ENCODE measurements at places on chromosomes 7 and 10.
A peak's percentile ranks its signal among the peaks of the same experiment; 100 is the strongest.

GRCh38 chr7:130272381-130273080, 5.9 kb downstream of the CPA2 start:
- no peak for DNase-seq

- no peak for DNase-seq
These were observed 36.4 kb downstream of the CPVL start for GRCh38 chr7:29109899-29110298.

- no peak for DNase-seq
These were observed 24.7 kb downstream of the UNC5B start for GRCh38 chr10:71236822-71237682.

DNA sequence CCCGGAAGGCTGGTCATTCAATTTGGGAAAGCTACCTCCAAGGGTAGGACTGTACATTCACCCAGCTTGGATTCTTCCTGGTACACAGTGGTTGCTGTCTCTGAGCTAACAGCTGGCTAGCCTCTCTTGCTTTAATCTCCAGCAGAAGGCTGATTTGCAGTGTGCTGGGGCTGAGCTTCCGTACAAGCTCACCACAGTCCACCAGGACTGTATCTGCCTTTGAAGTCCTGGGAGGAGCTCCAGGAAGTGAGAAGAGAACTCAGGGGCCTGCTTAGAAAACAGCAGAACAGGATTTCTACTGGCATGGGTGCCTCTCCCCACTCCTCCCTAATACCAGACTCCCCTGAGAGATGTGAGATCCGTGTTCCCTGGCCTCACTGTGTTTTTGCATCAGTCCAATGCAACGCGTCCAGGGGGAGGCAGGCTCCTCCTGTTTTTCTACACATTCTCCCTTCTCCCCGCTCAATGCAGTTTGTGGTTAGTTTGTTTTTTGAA, 6.6 kb downstream of the AFAP1L2 start:
- no peak for DNase-seq

GRCh38 chr10:84499846-84500245, 171.5 kb downstream of the CCSER2 start:
- no peak for DNase-seq

DNA sequence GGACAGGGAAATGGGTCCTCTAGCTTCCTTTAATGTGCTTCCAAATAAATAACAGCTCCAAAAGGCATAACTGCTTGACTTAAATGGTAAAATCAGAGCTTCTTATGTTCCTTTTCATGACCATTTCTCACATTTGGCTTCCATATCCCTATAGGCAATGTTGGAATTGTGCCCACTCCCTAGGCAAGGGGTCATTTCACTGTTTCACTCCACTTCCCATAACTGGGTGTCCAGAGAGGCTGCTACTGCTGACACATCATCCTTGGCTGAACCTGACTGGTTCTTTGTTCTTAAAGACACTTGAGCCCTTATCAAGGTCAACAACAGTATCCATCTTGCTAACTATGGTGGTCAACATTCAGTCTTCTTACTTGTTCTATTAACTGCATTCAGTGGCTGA, 37.1 kb downstream of the PRTFDC1 start:
- no peak for DNase-seq

- DNase-seq, result no peak
These were observed 176.2 kb upstream of the CHRM2 start for GRCh38 chr7:136692221-136692620.

DNA sequence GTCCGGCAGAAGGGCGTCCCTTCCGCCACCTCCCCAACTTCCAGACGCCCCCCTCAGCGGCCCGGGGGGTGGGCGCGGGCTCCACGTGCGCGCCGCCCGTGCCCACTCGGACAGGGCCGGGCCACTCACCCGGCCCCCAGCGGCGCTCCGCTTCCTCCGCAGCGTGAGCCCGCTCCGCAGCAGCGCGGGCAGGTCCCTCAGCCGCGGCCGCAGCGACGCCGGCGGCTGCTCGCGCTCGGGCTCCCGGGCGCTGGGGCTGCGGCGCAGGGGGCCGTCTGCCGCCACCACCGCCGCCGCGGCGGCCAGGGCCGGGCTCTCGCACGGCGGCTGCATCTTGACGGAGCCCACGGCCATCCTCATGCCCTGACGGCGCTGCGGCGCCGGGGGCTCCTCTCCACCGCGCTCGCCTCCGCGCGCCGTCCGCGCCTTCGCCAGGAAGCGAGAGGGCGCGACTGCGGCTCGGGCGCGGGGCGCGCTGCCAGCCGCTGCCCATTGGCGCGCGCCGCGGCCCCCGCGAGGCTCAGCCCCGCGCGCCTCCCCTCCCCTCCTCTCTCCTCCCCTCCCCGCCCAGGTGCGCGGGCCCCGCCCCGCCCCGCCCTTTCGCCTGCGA, at the start of gene RAPGEF5:
Gene RAPGEF5 (minus strand): TSS at position 454 of the 610 bp plus-strand sequence. CDS start 94 bp downstream, at position 360.
- no peak for DNase-seq

DNA sequence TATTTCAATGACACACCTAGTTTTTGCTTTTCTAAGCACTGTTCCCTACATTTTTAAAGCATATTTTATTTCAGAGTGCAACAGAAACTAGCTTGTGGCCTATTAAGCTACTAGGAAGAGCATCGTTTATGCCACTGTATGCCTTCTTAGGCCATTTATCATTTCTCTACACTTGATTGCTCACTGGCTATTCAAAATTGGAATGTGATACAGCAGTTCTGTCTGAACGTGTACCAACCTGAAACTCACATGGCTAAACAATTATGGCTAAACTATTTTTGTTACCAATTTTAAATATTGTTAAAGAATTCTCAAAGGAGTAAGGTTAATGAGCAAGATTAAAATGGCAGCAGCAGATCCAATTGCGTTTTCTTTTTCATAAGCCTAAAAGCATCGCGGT, 105.2 kb downstream of the GSAP start:
- no peak for DNase-seq

DNA sequence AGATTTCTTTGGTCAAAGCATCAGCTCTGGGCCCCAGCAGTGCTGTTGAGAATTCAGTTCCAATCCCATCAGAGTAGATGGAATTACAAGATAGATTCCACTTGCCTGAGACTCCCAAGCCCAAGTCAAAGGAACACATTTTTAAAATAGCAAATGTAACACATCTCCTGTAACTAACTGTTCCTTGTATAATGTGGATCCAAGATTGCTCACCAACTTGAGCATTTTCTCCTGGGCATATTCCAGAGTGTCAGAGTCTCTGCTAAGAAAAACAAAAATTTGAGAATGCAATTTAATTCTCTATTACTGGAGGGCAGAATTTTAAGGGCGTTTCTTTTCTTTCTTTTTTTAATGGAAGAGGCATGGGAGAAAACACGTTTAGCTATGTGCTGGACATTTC, 136.7 kb downstream of the NEBL start:
- no peak for DNase-seq

- no peak for DNase-seq
These were observed 43.4 kb downstream of the TMEM130 start for GRCh38 chr7:98826387-98826786.

DNA sequence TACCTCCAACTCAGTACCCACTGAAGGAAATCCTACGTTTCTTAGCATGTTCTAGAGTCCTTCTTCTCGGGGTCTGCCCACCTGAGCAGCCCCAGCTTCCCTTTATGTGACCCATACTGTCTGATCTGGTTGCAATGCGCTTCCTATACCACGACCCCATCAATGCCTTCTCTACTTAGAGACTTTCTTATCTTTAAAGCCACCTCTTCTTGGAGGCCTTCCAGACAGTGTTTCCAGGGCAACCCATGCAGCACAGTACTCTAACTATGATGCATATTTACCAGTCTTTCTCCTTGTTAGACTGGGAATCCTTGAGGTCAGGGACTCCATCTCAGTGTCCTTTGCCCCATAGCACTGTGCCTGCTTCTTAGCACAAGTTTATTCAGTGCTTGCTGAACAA, 54.5 kb upstream of the SLF2 start:
- DNase-seq, result no peak

GRCh38 chr10:11245095-11245479, 227.4 kb downstream of the CELF2 start:
- DNase-seq, result no peak

GRCh38 chr7:37118004-37118403, 330.7 kb downstream of the ELMO1 start:
- DNase-seq, result no peak

- no peak for DNase-seq
These were observed 17.0 kb upstream of the PCBD1 start for GRCh38 chr10:70905071-70906021.

- DNase-seq, result peak; percentile 89
These were observed 512 bp downstream of the OSBPL3 start for GRCh38 chr7:24979470-24979862.

DNA sequence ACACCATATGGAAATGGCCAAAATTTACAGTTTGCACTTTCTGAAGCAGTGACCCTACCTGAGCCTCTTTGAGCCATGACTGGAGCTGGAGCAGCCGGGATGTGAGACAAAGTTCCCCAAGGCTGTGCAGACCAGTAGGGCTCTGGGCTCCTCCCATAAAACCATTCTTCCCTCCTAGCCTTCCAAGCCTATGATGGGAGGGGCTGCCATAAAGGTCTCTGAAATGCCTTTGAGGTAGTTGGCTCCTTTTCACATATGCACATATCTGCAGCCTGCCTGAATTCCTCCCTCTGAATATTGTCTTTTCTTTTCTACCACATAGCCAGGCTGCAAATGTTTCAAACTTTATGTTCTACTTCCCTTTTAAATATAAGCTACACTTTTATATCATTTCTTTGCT, 516.6 kb upstream of the POM121L12 start:
- DNase-seq, result no peak

DNA sequence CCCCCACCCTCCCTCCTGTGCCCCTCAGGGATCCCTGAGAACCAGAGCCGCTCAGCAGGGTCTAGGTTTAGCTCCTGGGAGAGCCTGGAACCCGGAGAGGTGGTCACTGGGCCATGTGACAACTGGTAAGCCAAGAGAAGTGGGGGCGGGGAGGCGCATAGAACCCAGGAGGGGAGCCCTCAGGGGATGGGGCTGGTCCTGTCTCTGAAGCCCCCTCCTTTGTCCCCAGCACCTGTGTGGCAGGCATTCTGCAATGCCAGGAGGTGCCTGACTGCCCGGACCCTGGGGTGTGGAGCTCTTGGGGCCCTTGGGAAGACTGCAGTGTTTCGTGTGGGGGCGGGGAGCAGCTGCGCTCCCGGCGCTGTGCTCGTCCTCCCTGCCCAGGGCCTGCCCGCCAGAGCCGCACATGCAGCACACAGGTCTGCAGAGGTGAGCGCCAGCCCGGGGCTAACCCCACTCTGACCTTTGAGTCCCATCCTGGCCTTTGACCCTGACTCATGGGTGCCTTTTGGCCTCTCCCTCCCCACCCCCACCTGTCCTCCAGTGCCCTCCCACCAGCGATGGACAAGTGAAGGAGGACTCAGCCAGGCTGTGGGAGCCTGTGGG, 22.4 kb upstream of the ZNF862 start:
- DNase-seq, result no peak

- no peak for DNase-seq
These were observed 226.5 kb upstream of the TMEM72 start for GRCh38 chr10:44684661-44685060.

DNA sequence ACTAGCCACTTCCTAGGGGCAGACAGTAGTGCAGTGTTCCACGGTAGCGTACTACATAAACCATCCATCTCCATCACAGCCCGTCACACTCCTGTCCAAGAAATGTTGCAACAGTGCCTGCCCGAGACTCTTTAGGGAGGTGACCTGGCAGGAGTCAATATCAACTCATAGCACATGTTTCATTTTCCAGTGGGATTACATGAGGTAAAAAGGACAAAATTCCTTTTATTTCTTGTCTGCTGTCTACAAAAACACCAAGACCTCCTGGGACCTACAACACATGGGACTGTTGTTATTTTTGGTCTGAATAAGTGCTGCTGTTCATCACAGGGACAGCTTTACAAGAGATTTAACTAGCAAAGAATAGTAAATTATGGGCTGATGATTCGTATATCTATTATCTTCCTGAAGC, 99.9 kb downstream of the MPP7 start:
- no peak for DNase-seq

DNA sequence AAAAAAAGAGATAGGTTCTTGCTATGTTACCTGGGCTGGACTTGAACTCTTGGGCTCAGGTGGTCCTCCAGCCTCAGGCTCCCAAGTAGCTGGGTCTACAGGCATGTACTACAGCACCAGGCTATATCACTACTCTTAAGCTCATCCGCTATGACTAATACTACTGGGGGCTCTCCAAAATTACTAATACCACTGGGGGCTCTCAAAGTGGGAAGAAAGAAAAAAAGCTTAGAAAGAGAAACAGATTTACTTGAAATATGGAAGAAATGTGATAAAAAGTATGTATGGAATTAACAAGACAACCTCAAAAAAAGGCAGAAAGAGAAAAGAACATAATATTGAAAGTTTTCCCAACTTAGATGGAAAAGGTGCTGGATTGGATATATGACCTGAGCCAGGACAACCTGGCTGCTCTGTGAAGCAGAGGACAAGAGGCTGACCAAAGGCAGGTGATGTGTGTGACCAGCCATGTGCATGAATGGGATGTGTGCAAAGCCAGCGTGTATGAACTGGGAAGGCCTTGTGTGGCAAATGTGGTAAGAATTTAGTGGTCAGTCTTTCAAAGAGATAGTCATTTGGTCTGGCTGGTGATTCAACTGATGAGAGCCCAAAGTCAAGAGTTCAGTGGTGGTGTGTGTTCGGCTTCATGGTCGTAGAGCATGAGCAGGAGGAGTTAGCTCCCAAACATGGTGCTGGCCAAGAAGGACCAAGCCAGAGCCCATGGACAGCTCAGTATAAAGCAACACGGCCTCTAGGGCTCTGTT, 232.4 kb upstream of the KLF14 start:
- DNase-seq, result no peak

DNA sequence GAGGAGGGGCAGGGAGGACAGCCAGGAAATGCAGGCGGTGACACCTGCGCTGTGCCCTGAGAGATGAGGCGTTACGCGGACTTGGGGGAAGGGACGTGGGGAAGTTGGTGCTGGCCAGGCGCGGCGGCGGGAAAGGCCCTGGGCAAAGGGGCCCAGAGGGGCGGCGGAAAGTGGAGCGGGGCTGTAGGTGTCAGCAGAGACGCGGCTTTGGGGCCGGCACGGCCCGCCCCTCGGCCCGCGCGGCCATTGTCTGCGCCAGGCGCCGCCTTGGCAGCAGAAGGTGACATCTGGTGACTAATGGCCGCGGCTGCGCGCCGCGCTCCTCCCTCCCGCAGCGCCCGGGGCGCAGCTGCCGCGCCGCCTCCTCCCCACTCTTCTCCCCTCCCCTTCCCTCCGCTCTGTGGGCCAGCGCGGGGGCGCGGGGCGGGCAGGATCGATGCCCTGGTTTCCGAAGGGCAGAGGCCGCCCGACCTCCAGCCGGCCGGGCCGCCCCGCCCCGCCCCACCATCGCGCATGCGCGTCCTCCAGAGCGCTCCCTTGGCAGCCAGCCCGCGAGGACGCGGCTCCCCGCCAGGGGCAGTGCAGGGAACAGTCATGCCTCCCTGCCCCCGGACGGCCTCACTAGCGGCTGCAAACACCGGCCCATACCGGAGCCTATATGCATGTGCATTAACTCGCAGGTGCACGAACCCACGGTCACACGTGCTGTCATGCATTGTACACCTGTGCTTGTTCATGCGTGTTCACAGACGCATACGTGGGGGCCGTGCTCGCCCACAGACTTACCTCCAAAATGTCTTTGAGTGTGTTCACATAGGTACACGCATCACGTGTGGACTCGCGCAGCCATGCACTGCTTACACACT, 269.6 kb downstream of the RPS24 start:
- DNase-seq, result peak; percentile 99

Measured in activated CD8-positive, alpha-beta memory T cell treated with anti-CD3 and anti-CD28 coated beads, Interleukin-2, amount 50 U/mL, for 48 hours (primary cell).